ENCODE measurements at places on chromosomes 4 and X.

DNA sequence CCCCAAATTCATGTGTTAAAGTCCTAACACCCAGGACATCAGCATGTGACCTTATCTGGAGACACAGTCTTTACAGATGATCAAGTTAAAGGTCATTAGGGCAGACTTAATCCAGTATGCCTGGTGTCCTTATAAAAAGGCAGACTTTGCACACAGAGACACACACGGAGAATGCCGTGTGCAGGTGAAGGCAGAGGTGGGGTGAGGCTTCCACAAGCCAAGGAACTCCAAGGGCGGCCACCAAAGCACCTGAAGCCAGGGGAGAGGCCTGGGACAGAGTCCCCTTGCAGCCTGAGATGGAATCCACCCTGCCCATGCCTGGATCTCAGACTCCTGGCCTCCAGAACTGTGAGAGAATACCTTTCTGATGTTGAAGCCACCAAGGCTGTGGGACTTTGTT, 26.1 kb upstream of the SORCS2 start:
- no peak for DNase-seq

GRCh38 chr4:85777908-85778631, 303.1 kb downstream of the ARHGAP24 start:
- no peak for DNase-seq

DNA sequence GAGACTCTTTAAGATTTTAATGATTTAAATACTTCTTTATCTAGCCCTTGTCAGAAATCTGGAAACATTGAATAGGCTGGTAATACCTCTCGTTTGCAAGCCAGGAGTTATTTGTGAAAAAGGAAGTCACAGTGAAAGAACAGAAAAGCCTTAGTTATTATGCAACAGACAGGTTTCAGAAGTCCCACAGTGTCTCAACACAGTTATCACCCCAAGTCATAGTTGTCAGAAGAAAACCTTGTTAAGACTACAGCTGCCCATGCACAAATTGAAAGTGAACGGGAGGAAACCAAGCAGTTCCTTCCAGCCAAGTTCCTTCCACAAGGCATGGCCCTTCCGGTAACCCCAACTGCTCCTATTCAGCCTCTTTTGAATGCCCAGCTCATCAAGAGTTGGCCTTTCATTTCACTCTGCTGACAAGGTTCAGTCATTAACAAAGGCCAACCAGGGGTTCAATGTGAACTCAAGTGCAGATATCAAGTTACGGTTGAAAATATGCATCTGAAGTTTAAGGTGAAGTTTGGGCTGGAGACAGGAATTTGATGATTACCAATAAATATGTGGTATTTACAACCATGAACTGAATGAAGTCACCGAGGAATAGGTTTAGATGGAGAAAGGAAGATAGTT, 15.6 kb downstream of the ALPK1 start:
- no peak for DNase-seq

DNA sequence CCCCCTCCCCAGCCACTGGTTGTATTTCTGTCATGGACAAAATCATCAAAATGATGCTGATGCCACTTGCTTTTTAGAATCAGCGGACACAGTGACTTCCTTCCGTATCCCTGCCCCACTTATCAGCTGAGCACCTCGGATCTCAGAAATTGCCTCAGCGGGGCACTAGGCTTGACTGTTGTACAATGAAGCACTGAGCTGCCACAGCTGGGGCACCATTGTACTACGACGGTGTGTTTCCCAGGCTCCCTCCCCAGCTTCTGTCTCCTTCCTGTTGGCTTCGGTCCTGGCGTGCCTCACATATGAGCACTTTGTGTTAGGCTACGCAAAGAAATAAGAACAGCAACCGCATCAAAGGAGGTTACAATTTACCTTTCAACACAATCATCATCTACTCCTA, 82.4 kb downstream of the F11 start:
- DNase-seq, result no peak

DNA sequence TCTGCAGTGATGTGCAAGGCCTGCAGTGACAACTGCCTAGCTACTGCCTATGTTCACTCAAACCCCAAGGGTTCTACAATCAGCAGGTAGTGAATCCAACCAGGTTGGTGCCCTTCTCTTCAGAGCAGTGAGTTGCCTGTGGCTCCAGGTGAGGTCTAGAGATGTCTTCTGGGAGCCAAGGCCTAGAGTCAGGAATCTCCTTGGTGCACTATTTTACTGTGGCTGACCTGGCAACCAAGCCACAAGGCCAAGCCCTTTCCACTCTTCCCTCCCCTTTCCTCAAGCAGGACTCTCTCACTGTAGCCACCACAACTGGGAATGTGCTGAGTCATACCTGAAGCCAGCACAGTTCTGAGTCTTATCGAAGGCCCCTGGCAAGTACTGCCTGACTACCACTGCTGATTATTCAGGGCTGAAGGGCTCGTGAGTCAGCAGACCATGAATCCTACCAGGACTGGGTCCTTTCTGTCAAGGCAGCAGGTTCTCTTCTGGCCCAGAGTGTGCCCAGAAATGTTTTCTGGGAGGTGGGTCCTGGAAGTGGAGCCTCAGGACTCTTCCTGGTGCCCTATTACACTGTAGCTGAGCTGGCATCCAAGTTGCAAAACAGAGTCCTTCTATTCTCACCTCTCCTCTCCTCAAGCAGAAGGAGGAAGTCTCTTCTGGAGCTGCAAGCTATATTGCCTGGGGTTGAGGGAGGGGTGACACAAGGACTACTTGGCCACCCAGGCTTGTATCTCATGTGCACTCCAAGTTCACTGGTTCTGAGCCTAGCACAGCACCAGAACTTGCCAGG, 111.6 kb downstream of the BTC start:
- DNase-seq, result no peak

GRCh38 chr4:61741327-61742096, 541.4 kb downstream of the ADGRL3 start:
- DNase-seq, result no peak

DNA sequence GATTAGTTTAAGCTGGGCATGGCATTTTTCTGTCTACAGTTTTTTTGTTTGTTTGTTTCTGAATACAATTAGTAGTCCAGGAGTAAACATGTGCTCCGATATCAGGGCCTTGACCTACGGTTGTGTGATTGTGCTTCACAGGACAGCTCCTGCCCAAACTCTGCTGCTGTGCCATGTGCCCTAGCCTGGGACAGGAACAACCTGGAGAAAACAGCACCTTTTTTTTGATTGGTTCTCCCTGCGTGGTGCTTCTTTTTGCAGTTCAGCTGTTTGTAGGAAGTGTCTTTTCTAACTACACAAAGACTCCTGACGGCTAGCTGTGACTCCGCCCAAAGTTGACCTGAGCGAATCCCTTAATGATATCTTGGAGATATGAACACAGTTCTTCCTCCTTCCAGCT, 158.8 kb downstream of the ATP10D start:
- no peak for DNase-seq

DNA sequence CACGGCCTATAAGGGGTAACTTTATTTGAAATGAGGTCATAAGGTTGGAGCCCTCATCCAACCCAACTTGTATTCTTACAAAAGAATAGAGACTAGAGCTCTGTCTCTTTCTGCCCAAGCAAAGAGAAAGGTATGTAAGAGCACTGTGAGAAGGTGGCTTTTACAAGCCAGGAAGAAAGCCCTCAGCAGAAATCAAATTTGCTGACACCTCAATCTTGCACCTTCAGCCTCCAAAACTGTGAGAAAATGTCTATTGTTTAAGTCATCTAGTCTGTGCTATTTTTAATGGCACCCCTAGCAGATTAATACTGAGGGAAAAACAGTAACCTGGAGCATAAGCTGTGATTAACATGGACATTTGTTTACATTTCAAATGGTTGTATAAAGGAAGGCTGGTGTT, 860.7 kb downstream of the PCDH7 start:
- DNase-seq, result no peak

DNA sequence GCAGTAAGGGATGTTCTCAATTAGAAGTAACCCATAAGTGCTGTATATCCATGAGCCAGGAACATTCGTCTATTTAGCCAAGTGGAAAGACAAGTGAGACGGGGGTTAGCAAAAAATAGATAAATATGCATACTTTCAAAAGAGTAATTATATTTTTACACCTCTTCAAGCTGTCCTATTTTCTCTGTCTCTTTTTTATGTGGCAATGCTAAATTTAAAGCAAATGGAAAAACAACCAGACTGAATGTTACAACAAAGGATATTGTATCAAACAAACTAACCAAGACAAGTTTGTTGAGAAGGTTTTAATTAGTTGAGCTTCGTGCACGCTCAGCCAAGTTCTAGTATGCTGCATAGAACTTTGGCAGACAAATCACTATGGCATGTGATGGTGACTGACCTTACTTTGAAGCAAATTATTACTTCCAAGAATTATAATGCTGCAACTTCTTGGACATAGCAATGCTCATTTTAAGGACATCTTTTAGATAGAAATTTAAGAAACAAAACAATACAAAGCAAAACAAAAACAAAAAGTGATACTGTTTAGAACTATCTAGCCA, 61.4 kb upstream of the TMEM150C start:
- DNase-seq, result no peak

DNA sequence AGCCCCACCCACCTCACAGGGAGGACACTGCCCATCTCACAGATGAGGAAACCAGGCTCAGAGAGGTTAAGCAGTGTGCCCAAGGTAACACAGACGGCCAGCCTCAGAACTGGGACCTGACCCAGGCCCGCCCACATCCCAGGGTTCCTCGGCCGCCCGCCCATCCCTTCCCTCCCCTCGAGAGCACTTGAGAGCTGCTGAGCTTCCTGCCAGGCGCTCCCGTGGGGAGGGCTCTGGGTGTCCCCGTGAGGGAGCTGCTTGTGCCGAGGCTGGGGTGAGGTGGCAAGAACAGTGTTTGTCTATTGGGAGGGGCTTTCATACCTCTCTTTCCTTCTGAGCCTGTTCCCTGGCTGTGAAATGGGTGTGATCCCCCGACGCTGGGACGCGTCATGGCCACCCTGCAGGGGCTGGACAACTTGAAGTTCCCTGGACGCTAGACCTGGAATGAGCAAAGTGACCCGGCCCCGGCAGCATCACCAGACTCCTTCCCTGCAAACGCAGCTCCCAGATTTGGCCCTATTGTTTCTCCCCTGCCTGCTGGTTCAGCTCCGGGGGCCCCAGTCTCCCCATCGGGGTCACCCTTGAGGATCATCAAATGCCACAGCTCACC, 204.9 kb downstream of the AFAP1 start:
- DNase-seq, result no peak

- no peak for DNase-seq
Observed at GRCh38 chr4:7581477-7581876, 146.7 kb upstream of the PSAPL1 start.

- no peak for DNase-seq
Observed at GRCh38 chr4:183411291-183411861, 33.1 kb upstream of the CDKN2AIP start.

DNA sequence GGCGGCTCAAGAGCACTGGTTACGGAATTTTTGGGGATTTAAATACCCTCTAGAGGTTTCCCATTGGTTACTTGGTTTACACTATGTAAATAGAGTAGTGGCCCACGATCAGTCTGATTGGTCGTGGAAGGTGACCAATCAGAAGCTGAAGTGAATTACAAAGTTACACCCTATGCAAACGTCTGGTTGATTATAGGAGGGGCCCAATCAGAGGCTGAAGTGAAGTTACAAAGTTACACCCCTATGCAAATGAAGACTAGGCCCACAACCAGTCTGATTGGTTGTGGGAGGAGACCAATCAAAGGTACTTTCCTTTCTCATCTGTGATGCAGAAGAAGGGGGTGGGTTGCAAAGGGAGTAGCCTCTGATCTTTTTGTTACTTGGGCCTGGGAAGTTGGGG, 45.1 kb upstream of the HSD17B10 start:
- no peak for DNase-seq

DNA sequence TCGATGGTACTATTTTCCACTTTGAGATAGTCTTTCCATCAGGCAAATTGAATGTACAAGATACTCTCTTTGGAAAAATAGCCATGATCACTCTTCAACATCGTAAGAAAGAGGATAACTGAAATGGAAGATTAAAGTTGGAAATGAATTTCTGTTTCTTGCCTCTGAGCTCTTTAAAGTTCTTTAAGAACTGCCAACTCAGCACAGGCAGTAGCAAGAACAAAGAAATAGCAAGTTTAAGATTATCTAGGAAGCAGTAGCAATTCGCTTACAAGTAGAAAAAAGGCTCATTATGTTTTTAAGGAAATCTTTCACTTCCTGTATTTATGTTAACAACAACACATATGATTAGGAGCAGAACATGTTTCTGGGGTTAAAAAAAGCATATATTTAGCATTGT, 127.6 kb downstream of the CDS1 start:
- DNase-seq, result no peak

GRCh38 chr4:133802359-133803140, 399.0 kb downstream of the PABPC4L start:
- DNase-seq, result no peak

DNA sequence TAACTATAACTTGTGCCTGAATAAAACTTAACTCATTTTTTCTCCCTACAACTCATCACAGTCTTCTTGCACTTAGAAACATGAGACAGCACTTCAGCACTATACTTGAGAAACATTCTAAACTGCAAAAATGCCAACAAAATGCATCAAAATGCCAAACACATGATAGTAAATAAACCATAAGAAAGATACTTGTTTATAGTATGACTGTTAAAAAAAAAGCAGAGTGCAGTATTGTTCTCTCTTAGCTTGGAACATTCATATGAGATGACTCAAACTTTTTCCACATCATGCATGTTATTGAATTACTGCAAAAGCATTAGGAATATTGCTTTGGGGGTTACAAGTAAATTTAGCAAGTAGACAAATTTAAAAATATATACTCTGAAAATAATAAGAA, 135.7 kb upstream of the ANXA10 start:
- no peak for DNase-seq

GRCh38 chr4:1361431-1361830, 14.4 kb downstream of the UVSSA start:
- DNase-seq, result no peak

Measured in activated CD4-positive, alpha-beta T cell treated with anti-CD3 and anti-CD28 coated beads for 4 hours (primary cell).